Hair follicle dermal papilla cell (primary cell): ENCODE measurements at places on chromosomes 4 and X. TPM values are rescaled to one million over a fixed set of nuclear protein-coding genes. Genes with fewer than 3 reads are reported as not detected.

TREX2 gene
- 1.1 and 2.9 TPM in 2 replicates for total RNA-seq

WDR17 gene
- 1.7 and 3.2 TPM in 2 replicates for total RNA-seq

IL1RAPL1 gene
- total RNA-seq = 0.61 and 1.6 TPM in 2 replicates

GCNA gene
- 1.7 and 2.4 TPM in 2 replicates for total RNA-seq

PHOX2B gene
- not detected in 2 replicates for total RNA-seq

PAGE1 gene
- total RNA-seq = not detected in 2 replicates

TRAM1L1 gene
- 4.9 and 6.3 TPM in 2 replicates for total RNA-seq

PLP1 gene
- 0.97 and 1.9 TPM in 2 replicates for total RNA-seq

SYTL4 gene
- total RNA-seq = 0.97 and 2.6 TPM in 2 replicates

SORCS2 gene
- 0.36 and 0.49 TPM in 2 replicates for total RNA-seq
